ENCODE measurements at places on chromosomes 7 and 10.

DNA sequence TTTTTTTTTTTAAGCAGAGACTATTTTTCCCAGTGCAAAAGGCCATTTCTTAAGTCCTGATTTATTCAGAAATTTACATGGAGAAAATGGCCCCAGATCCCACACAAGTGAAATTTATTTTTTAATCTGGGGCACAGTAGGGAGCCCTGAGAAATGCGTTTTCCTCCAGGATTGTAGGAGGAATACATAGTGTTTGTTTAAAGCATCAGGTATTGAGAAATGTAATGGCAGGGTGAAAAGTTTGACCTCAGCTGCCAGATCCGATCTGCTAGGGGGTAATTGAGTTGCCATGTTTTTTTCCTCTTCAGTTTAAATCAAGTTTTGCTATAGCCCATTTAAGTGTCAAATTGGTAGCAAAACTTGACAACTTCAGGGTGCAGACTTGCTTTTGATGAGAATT, 110.0 kb downstream of the LRMDA start:
- no peak for DNase-seq

DNA sequence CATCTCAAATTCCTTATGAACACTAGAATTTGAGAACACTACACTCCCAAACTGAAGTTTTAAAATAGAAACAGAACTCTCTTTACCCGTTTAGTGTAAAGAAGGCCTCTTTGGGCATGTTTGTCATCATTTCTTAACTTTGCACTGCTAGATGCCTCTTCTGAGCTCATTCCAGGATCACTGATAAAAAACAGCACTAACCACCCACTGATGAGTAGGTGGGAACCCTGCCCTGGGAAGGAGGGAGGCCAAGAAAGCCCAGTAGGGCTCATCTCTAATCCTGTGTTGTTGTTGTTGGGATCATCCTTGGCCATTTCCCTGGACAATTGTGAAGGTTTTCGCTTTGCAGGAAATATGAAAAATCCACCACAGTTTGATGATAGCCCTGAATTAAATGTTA, 68.2 kb downstream of the CUBN start:
- DNase-seq = no peak

GRCh38 chr7:112743811-112744210, 46.4 kb downstream of the TMEM168 start:
- no peak for DNase-seq

DNA sequence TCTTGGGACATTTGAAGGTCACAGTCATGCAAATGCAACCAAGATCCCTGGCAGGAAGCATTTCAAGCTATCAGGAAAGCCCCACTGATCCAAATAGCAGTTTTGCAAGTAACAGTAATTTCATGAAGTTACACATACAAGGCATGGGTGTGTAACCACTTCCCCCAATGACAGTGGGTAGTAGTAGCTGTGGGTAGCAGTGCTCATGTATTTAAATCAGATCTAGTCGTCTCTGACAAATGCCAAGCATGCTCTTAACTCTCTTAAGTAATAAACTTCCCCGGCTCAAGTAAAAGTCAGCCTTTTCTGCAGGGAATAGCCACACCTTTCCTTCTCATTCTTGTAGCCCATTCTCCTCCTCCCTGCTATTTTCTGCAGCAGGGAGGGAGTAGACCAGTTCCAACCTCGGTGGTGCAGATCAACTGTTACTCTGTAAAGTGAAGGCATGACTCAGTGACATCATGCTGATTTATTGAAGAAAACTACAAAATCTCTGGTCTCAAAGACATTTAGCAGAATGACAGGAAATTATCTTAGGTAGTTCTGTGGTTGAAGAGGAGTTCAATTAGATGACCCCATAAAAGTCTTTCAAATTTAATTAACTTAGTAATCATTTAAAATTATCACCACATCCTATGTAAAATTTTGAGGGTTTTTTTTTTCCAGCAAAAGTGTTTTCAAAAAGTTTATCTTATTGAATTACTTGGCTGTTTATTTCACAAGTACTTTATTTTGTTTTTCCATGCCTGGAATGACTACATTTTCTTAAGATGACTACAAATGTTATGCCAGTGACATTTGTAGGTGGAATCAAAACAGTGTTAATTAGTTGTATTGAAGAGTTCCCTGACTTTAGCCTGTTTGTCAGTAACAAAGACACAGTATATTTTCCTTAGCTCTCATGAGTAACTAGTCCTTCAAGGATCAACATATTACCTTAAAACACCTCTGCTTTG, 568.3 kb downstream of the INHBA start:
- no peak for DNase-seq

DNA sequence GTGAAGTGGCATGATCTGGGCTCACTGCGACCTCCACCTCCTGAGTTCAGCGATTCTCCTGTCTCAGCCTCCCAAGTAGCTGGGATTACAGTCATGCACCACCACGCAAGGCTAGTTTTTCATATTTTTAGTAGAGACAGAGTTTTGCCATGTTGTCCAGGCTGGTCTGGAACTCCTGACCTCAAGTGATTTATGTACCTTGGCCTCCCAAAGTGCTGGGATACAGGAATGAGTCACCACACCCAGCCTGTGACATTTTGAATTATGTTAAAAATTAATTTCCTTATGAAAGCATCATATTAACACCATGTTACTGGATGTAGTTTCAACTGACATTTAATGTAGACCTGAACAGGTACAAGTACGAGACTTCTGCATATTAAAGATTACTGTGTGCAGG, 24.3 kb downstream of the ABCB4 start:
- DNase-seq = no peak

DNA sequence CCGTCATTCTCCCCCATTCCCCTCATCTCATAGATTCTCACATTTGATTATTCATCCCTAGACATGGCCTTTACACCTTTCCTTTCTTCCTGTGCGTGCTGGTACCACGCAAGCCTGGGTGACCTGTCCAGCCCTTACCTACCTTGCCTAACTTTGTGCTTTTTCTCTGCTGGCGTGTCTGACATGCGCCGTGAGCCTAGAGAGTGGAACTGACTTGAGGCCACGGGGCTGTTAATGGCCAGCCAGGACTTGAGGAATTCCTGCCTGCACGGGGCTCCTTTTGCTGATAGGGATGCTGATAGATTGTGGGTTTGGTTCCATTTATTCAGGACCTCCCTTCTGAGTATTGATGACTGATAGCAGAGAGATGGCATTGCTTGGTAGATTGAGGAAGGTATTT, 134.2 kb downstream of the DOCK1 start:
- DNase-seq = no peak

DNA sequence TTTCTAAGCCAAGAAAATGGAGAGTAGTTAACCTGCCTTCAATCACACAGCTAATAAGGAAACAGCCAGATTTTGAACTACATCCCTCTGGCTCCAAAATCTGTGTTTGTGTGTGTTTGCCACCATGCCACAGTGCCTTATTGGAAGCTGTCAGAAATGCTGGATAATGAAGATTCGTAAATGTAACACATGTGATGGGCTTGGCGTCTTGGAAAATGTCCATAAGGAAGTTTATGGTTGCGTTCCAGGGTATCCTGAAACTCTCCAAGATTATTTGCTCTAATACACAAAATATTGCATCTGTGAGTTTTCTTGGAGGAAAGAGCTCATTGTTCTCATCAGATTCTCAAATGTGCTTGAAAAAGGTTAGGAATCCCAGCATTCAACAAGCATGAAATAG, 22.7 kb downstream of the MYOF start:
- DNase-seq = no peak

DNA sequence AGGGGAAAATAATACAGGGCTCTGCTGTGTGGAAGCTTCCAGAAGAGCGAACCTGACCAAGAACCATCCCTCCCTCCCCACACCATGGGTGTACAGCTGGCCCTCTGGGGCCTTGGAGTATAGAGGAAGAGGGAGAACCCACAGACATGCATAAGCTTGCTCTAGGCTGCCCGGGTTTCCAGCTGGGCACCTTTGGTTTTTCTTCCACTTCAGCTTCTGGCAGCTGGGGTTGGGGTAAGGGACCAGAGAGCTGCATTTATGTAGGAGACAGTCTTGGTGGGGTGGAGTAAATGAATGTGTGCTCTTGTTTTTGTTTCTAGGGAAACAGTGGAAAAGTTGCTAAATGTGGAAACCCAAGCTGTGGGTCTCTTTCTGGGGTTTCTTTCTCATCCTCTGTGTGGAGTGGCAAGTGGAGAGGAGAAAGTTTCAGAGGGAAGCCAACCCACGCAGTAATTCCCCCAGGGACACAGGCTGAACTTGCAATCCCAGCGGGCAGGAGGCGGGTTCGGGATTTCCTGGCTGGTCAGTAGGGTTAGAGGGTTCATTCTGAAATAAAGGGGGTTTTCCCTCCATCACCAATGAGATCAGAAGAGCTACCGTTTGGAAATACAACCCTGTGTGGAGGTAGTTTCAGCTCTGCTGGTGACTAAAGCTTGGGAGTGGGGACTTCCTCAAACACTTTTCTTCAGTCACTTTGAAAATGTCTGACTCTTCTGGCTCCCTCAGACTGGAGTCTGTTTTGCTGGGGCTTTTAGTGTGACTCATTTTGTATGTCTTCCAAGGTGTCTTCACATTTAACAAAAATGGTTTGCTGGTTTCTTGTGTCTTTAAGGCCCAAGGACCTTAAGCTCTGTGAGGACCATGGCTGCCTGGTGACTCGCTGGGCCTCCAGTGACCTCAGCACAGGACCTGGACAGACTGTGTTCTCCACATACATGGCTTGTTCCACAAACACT, 22.2 kb upstream of the SRGN start:
- DNase-seq = no peak

DNA sequence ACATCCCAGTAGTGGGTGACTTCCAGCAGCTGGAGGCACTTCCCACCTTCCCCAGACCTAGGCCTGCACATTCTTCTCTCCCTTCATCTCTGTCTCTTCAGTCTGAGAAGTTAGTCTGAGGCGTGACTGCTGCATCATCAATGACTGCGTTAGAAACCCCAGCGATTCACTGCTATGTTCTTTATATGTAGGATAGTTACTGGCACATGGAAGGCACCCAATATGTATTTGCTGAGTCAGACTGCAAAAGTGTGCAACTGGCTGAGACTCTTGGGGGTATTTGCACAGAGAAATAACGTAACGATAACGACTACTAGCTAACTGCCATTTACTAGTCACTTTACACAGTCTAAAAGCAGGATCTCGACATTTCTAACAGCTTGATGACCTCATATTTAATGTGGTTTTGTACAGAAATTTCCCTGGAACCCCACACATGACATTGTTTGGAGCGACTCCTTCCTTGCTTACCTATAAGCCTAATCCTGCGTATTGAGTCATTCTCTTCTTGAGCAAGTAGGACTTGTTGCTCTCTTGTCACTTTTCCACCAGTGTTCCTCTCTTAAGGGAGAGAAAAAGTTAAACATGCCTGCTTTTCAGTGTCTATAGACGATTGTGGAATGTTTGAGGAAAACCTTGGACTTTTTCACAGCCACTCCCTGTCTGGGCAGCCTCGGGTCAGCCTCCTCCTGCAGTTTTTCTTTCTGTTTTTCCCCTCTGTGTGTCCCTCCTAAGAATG, 45.5 kb downstream of the THNSL1 start:
- DNase-seq = no peak

Measured in stimulated activated CD8-positive, alpha-beta memory T cell treated with anti-CD3 and anti-CD28 coated beads, Interleukin-7, amount 100 ng/mL, for 4 hours (primary cell).